ENCODE measurements at places on chromosomes 3 and 15. TPM values are rescaled to one million over a fixed set of nuclear protein-coding genes. Genes with fewer than 3 reads are reported as not detected.

GRCh38 chr3:155093261-155093660 is 13.1 kb downstream of the MME start:
- no peak for DNase-seq

DNA sequence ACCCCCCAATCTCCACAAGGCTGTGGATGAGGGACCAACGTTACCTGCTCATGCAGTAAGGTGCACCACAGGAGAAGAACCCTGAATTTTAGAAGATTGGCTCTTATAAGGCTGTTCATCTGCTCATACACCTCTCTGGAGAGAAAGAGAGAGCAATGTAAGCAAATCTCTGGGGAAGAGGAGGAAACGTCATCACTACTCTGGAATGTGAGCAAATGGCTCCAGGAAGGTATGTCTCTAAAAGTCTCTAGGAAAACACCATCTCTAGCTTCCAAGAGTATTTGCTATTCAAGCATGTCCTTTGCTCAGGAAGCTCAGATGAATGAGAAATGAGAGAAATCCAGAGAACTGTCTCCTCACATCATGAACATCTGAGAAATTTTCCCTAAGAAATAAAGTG is 235.4 kb downstream of the TBL1XR1 start:
- DNase-seq, result no peak

RASA2 gene
- total RNA-seq, result 13.0 TPM

DNA sequence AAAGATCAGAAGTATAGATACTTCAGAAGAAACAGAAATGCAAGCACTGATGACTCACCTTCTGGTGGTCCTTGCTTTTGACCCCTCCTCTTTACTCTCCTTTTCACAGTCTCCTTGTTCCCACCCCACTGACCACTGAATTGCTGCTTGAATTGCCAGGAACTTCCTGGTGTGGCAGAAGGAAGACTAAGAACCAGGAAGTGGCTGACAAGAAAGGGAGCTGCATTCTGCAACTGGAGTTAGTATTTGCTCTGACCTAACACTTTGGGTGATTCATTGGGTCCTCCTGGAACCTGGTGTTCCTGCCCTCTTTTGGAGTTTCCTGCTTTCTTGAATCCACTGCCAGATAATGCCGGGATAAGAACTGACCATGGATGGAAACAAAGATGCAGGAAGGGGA is 23.0 kb downstream of the KY start:
- no peak for DNase-seq

- no peak for DNase-seq
Observed at GRCh38 chr15:85109333-85109732, 127.7 kb downstream of the PDE8A start.

GRCh38 chr15:84883916-84884781 is at the start of gene SLC28A1:
SLC28A1 (plus strand) TSS chr15:84884662; CDS start chr15:84887761, 3,099 bp downstream.
- DNase-seq, result no peak

- no peak for DNase-seq
Observed at GRCh38 chr3:56758539-56758981, 43.2 kb downstream of the ARHGEF3 start.

GRCh38 chr15:48940508-48940907 is 23.2 kb downstream of the SHC4 start:
- DNase-seq, result no peak

- peak; percentile 46 for DNase-seq
Observed at GRCh38 chr3:178343433-178344038, 192.7 kb upstream of the KCNMB2 start.

DNA sequence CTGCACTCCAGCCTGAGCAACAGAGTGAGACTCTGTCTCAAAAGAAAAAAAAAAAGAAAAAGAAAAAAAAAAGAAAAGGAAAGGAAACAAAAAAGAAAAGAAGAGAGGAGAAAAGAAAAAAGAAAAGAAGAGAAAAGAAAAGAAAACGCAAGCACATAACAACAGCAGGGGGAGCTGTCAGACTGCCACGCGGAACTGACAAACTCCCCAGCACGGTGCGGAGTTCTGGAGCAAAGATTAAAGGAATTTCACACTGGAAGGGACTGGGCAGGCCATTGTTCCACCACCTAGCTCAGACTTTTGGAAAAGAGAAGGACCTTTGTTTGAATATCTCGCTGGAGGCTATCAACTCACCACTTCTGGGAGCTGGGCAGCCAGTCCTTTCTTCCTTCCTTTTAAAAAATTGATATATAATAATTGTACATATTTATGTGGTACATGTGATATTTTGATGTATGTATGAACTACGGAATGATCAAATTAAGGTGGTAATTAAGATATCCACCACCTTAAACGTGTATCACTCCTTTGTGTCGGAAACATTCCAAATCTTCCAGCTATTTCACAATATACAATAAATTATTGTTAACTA is 40.5 kb downstream of the DPPA2 start:
- no peak for DNase-seq

SERPINI2 gene
- not detected for total RNA-seq

- DNase-seq, result no peak
Observed at GRCh38 chr15:44038755-44039191, 156.3 kb downstream of the FRMD5 start.

DNA sequence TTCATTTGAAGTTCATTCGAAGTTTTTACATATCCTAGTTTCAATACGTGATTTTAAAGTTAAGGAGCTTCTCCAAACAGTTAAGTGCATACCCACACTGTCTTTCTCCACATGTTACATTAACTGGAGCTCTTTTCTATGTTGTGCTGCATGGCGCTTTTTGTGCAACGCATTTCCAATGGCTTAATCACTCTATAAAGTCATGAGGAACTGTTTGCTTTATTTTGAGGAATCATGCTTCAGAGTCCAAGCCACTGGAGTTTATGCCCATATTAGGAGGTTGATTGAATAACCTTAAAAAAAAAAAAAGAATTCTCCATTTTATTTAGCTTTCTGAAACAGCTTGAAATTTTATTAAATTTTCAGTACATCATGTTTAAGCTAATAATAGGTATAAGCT is 109.4 kb upstream of the MBNL1 start:
- DNase-seq, result no peak

DNA sequence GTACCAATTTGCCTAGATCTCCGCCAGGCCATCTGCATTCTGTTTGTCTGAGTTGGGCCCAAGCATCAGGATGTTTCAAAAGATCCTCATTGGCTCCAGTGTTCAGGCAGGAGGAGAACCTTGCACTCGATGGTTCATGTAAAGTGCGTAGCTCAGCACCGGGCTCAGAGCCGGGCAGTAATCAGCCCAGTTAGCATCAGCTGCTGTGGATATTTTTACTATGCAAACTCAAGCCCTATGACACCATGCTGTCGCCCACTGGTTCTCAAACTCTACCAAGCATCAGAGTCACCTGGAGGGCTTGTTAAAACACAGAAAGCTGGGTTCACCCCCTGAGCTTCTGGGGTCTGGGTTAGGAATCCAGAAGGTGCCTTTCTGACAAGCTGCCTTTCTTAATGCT is 310.8 kb downstream of the SHQ1 start:
- DNase-seq, result no peak

GRCh38 chr15:68199340-68199739 is 5.8 kb downstream of the CALML4 start:
- DNase-seq, result no peak

PPP1R14D gene
- total RNA-seq, result not detected

DNA sequence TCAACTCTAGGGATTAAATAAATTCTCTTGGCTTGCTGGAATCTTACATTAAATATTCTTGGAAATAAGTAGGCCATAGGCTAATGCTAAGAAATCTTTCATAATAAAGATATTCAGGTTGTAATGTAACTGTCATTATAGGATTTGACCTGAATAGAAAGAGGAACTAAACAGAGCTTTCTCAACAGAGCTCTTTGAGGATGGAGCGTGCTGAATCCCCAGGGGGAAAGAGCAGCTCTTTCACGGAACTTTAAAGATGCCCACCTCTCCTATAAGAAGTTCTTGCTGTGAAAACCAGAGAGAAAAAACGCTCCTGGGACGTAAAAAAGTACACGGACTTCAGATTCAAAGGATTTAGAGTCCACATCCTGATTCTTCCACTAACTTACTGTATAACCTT is 77.9 kb downstream of the NTRK3 start:
- DNase-seq, result no peak

- no peak for DNase-seq
Observed at GRCh38 chr3:194833114-194833910, 147.6 kb downstream of the FAM43A start.

- no peak for DNase-seq
Observed at GRCh38 chr3:171876680-171877147, 33.6 kb downstream of the TMEM212 start.

GRCh38 chr3:13318626-13319470 is 101.3 kb downstream of the NUP210 start:
- no peak for DNase-seq

SEMA3F gene
- 8.6 TPM for total RNA-seq

GRCh38 chr3:42276141-42277132 is 10.5 kb upstream of the CCK start:
- no peak for DNase-seq

- no peak for DNase-seq
Observed at GRCh38 chr3:189395825-189396224, 224.1 kb downstream of the TPRG1 start.

- no peak for DNase-seq
Observed at GRCh38 chr3:188049606-188050530, 104.1 kb upstream of the LPP start.

GPR149 gene
- total RNA-seq, result not detected

SLC9C1 gene
- 0.41 TPM for total RNA-seq

DNA sequence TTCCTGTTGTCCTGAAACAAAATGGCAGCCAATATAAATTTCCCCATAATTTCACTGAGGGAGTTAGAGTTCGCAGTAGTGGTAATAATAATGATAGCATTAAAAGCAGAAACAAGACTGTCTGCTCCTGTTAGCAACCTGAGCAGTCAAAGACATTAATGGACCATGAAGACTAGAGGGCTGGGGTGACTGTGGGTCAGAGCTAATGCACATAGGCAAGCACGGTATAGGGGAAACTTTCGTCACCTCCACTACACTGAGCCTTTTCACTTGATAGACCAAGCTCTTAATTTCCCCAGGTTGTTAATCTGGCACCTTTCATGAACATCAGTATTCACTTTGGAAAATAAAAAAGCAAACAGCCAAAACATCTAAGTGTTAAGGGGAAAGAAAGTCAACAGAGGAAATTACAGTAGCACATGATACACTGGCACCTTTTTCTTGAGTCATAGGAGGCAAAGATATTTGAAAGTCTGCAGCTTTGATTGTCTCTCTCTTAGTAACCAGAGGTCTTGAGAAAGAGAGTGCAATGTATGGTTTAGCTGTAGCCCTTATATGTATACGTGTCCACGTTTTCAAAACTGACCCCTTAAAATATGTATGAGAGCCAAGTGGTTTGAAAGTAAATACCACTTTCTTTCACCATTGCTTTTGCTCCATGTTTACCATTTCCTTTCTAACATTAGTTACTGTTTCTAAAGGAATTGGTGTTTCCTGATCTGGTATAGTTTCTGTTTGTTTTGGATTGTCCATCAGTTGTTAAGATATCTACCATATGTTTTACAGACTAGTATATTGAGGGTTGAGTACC is 104.8 kb downstream of the FILIP1L start:
- no peak for DNase-seq

- no peak for DNase-seq
Observed at GRCh38 chr15:51349156-51349844, 7.8 kb downstream of the GLDN start.

- DNase-seq, result peak; percentile 70
Observed at GRCh38 chr3:54120657-54121413, 1.5 kb upstream of the CACNA2D3 start.

STAB1 gene
- 138 TPM for total RNA-seq

Data from sigmoid colon (tissue), 7 donors.